ENCODE measurements at places on chromosomes 1 and 21. TPM values are rescaled to one million over a fixed set of nuclear protein-coding genes. Genes with fewer than 3 reads are reported as not detected.
A peak's percentile ranks its signal among the peaks of the same experiment; 100 is the strongest.

- DNase-seq: no peak
Measured at GRCh38 chr1:45721207-45721606, 29.2 kb downstream of the IPP start.

GRCh38 chr1:196488579-196488978 is 119.7 kb downstream of the KCNT2 start:
- DNase-seq: no peak

DNA sequence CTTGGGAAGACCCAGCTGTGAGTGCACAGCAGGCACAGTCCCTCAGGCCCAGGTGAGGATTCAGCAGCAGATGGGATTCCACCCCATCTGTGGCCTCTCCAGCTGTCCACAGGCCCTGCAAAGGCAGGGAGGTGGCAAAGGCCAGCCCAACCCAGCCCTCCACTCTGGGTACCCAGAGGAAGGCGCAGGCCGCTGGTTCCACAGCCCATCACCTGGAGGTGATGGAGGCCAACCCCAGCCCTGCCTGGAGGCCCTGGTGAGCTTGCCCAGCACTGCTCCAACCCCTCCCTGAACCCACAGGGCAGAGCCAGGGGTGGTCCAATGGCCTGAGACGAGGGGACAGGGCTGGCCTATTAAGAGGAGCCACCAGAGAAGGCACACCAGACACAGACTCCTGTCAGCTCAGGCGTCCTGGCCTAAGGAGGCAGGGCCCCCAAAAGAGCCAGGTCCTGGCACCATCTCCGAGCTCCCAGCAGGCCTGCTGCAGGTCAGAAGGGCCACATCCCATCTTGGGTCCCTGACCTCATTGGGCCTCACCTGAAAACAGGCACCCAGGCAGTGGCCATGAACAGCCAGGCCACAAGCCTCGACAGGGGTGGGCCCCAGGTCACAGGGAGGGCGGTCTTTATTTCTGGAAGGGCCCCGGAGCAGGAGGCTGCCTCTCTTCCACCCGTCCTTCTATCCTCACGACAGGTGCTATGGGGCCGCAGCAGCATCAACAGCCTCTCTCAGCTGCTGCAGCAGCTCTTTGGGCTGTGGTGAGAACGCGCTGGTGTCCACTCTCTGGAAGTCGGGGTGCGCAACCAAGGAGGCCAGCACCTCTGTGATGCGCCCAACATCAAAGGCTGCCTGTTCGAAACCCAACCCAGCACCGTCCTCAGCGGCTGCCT is 3.2 kb downstream of the JMJD4 start:
- no peak for DNase-seq

GRCh38 chr21:30710499-30710898 is 8.1 kb downstream of the KRTAP21-3 start:
- DNase-seq: no peak

- DNase-seq: no peak
Measured at GRCh38 chr1:169680377-169681019, 30.9 kb downstream of the SELL start.

- DNase-seq: no peak
Measured at GRCh38 chr1:187928696-187929095, 1099.9 kb downstream of the PLA2G4A start.

DNA sequence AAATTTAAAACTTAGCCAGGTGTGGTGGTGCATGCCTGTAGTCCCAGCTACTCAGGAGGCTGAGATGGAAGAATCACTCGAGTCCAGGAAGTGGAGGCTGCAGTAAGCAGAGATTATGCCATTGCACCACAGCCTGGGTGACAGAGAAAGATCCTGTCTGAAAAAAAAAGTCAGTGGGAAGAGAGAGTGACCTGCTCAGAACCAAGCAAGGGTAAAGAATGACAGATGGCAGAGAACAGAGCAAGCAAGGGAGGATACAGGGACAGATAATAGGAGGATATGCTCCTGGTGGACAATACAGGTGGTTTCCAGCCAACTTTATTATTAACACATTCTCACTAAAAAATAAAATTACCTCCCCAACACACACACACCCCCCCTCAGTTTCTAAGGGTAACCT is 4.6 kb upstream of the TMEM51 start:
- no peak for DNase-seq

GRCh38 chr1:6445062-6445763 is 20.6 kb downstream of the ESPN start:
- DNase-seq: no peak

DNA sequence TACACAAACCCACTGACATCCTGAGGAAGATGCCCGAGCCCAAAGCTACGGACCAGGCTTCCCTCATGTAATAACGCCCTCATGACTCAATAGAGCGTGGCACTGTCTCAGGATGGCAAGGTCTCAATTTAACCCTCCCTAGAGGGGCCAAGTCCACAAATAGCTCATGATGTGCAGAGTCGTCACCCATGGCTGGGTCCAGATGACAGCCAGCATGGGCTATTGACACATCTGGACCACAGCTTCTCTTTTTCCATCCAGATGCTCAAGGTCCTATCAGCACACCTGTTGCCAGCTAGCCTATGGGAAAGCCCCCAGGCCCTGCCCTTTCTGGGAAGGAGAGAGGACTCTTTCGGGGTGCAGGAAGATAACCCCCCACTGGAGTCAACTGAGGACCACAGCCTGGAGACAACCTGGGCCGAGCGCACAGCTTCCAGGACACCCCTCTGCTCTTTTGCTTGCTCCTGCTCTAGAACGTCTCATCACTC is 2.8 kb downstream of the LAPTM5 start:
- DNase-seq: no peak

DNA sequence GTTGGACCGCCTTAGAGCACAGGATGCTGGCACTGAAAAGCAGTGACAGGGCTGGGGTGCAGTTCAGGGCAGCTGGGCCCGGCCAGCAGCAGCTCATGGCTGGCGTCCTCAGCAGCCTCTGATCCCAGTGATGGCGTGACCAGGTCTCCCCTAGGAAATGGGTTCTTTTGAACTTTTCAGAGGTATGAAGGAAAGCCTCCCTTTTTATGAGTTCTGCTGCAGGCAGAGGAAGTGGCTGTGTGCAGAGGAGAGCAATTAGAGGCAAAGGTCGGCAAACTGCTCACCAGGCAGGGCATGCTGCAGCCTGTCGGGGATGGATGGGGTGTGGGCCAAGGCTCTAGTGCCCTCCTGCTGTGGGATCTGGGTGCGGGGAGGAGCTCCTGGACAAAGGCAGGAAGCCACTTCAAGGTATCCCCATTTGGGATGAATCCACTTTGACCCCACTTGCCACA is 45.6 kb upstream of the RAB4A start:
- peak; percentile 85 for DNase-seq

DNA sequence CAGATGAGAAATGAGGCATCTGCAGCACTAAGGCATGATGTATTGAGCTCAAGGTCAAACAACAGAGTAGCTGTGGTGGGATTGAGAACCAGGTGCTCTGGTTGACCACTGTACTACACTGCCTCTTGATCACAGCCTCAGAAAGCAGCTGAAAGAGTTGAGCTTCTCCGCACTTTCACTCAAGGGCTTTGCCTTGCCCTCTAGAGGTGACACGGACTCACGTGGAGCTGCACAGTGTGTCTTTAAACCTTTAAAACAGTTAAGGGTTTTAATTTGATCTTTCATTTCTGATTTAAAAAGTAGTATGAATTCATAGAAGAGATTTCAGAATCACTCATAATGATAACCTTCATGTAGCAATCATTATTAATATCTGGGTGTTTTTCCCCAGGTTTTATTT is 132.5 kb downstream of the RWDD3 start:
- no peak for DNase-seq

GRCh38 chr1:3907031-3907534 is 7.0 kb upstream of the C1orf174 start:
- DNase-seq: no peak

GRCh38 chr1:168653567-168653966 is 75.4 kb downstream of the DPT start:
- no peak for DNase-seq

- no peak for DNase-seq
Measured at GRCh38 chr1:182041615-182042014, 19.9 kb downstream of the ZNF648 start.

DNA sequence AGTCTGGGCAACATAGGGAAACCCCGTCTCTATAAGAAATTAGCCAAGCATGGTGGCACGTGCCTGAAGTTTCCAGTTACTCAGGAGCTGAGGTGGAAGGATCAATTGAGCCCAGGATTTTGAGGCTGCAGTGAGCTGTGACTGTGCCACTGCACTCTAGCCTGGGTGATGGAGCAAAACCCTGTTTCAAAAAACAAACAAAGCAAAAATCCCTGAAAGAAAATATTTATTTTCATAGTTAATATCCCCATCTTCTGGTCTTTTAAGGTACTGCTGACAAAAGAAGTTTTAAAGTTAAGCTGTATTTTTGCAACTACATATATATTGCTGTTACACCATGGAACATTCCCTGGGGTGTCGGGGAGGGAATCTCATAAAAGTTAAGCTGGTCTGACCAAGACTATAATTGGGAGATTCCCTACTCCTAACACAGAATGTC is 26.0 kb downstream of the VAMP4 start:
- no peak for DNase-seq

GRCh38 chr1:234315091-234315541 is 58.1 kb upstream of the COA6 start:
- DNase-seq: no peak

GRCh38 chr1:29849038-29849750 is 612.9 kb downstream of the PTPRU start:
- no peak for DNase-seq

DNA sequence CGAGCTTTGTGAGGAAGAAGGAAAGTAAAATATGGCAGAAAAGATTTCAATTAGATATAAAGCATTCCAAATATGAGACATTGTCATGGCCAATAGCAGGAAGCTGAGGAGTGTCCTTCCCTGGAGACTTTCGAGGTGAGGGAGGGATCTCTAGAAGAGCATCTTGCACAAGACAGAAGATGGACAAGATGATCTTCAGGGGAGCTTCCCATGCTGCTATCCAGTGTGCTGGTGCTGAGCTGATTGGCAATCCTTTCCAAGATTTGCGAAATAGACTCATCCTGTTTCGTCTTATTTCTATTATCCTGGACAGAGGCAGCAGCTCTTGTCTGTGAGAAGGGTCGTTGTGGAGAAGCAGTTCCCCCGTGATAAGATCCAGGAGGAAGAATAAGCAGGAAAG is 342.0 kb upstream of the CAMK1G start:
- DNase-seq: no peak

DNA sequence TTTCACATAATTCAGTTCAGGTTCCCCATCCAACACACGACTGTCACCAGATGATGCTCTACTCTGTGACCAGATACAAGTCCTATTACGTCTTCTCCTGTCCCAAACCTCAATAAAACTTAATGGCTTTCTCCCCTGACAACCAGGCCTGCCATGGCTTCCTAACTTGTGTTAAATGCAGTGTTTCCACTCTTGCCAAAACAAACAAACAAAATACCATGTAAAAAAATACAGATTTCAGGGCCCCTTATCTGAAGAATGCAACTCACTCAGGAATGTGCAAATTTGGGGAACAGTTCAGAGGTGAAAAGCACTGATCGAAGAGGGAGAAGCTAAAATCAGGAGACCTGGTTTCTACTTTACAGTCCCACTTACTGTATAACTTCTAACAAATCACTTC is 863 bp upstream of the NUF2 start:
- no peak for DNase-seq

DNA sequence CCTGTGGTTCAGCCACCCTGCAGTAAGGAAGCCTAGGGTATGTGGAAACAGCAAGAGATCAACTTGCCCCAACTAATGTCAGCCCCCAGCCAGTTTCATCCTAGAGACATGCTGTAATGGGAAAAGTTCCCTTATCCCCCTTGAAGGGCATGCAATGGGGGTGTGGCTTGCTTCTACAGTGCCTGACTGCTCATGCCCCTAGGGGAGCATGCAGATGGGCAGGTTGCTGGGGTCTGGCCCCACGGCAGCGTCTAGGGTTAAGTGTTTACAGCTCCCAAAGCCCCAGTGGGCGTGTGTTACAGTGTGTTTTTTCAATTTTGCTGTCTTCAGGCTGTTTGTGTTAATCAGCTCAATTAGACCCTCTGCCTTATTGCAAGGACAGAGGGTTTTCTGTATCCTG is 1105.9 kb downstream of the AMY1C start:
- no peak for DNase-seq

- DNase-seq: no peak
Measured at GRCh38 chr1:207822124-207822601, 70.3 kb downstream of the CD46 start.

- DNase-seq: peak; percentile 73
Measured at GRCh38 chr1:211476200-211476849, 15.6 kb downstream of the RD3 start.

DNA sequence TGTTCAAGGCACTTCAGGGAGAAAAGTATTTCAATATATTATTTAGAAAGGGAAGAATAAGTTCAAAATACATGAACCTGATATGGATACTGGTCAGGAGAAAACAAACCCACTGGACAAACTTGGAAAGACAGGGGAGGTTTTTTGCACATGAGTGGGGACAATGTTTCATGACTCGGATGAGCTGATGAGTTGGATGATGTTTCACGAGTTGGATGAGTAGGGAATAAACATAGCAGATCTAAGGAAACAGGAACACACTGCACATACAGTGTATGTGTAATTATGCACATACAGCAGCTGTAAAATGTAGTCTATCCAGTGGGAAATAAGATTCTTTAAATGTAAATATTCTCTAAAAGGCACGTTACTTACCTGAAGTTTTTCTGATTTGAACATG is 682.9 kb upstream of the ADAMTS5 start:
- no peak for DNase-seq

DNA sequence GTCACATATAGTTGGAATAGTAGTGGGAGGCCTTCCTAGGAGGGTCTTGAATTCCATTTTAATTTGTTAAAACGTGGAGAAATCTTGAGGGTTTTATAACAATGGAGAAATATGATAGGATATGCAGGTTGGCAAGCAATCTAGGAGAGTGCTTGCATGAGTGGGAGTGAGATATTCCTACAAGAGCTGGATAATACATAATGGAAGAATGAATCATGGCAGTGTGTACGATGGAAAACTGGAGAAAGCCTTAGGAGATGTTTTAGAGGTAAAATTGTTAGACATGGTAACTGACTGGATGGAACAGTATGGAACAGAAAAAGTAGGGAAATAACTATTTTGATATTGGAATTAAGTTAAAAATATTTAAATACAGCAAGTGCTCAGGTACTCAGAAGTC is 352.4 kb downstream of the PTBP2 start:
- no peak for DNase-seq

GRCh38 chr1:12339811-12340543 is 110.1 kb downstream of the VPS13D start:
- no peak for DNase-seq

GRCh38 chr1:23624440-23624839 is 65.1 kb upstream of the ID3 start:
- DNase-seq: no peak

The COL9A2 gene
- total RNA-seq: 3.1 TPM

The UBL4B gene
- total RNA-seq: 3.0 TPM

The CDK11B gene
- 42.3 TPM for total RNA-seq

The TNNI3K gene
- total RNA-seq: 2.2 TPM

The TRAF3IP3 gene
- 1.1 TPM for total RNA-seq

The RNF186 gene
- not detected for total RNA-seq

The RBP7 gene
- total RNA-seq: 19.2 TPM

The ATF3 gene
- 8.2 TPM for total RNA-seq

The CTSK gene
- 107 TPM for total RNA-seq

The DENND2D gene
- total RNA-seq: 26.7 TPM

The LMNA gene
- total RNA-seq: 530 TPM
